ENCODE measurements at places on chromosomes 13 and 19. TPM values are rescaled to one million over a fixed set of nuclear protein-coding genes. Genes with fewer than 3 reads are reported as not detected.

ADGRE1 gene
- not detected for total RNA-seq

ELSPBP1 gene
- total RNA-seq = not detected

CDX2 gene
- not detected for total RNA-seq

ZNF491 gene
- 1.0 TPM for total RNA-seq

PSMD8 gene
- 448 TPM for total RNA-seq

ZNF737 gene
- total RNA-seq = 3.7 TPM

TMEM59L gene
- 3.8 TPM for total RNA-seq

RAB4B gene
- 25.0 TPM for total RNA-seq

NLRP11 gene
- total RNA-seq = not detected

LGALS14 gene
- total RNA-seq = not detected

KLF2 gene
- 7.0 TPM for total RNA-seq

TYROBP gene
- not detected for total RNA-seq

HIPK4 gene
- under 0.01 TPM for total RNA-seq

EFNA2 gene
- total RNA-seq = not detected

All from epithelial cell of alveolus of lung (primary cell).